ENCODE measurements at places on chromosomes 3 and 15. TPM values are rescaled to one million over a fixed set of nuclear protein-coding genes. Genes with fewer than 3 reads are reported as not detected.

LRTM1 gene
- not detected for total RNA-seq

DUOXA2 gene
- not detected for total RNA-seq

ZIC1 gene
- total RNA-seq: 0.02 TPM

ACTRT3 gene
- 3.5 TPM for total RNA-seq

TCF12 gene
- total RNA-seq: 52.7 TPM

SCN5A gene
- total RNA-seq: 0.72 TPM

A4GNT gene
- total RNA-seq: not detected

PAQR9 gene
- total RNA-seq: 2.5 TPM

PTH1R gene
- 1.4 TPM for total RNA-seq

TMC3 gene
- total RNA-seq: not detected
